ENCODE measurements at places on chromosomes 6 and 20. TPM values are rescaled to one million over a fixed set of nuclear protein-coding genes. Genes with fewer than 3 reads are reported as not detected.

- DNase-seq: no peak
Observed at GRCh38 chr6:68364271-68364805, 270.7 kb upstream of the ADGRB3 start.

DNA sequence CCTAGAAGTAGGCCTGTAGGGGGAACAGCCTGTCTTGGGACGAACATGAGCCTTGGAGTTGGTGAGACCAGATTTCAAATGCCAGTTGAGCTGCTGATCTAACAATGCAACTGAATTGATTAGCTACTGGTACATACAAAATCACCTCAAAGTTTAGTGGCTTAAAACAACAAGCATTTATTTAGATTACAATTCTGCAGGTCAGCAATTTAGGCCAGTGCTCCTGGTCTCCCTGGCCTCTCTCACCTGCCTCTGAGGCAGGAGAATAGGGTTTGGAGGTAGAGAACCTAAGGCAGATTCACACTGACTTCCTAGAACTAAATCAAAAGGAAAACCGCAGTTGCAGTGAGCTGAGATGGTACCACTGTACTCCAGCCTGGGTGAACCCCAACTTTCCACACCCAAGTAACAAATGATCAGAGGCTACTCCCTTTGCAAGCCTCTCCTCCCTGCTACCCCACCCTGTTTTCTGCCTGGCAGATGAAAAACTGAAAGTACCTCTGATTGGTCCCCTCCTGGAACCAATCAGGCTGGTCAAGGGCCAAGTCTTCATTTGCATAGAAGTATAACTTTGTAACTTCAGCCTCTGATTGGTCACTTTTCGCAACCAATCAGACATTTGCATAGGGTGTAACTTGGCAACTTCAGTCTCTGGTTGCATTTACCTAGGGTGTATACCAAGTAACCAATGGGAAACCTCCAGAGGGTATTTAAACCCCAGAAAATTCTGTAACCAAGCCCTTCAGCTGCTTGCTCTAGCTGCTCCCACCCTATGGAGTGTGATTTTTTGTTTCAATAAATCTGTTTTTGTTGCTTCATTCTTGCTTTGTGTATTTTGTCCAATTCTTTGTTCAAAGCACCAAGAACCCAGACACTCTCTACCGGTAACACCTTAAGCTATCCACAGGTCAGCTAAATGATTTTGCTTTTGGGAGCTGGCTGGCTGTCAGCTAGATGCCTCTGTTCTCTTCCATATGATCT, 8.1 kb upstream of the UBR2 start:
- DNase-seq: no peak

The ABHD16B gene
- total RNA-seq: 20.9 TPM

GRCh38 chr20:11838076-11838636, 79.5 kb upstream of the BTBD3 start:
- DNase-seq: no peak

DNA sequence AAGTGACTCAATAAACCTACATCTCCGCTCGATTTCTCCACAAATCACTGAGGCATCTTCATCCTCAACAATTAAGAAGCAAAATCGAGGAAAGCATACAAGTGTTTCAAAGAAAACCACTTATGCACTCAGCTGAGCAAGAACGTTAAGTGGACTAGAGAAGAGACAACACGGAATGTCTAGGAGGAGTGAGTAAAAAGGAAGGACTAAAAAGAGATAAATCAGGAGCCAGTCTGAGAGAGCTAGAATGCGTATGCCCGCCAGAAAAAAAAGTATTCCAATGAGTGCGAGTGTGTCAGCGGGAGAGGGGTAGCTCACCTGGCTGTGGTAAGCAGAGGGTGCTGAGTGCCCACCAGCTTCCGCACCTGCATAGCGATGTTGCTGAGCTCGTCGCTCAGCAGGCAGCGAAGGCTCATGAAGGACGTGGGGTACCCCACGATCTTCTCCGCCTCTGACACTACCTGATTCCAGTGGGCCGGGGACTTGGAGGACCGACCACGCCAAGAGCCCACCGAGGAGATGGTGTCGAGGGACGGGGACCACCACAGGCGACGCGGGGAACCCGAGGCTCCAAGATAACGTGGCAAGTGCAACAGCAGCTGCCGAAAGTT, 587 bp downstream of the PDSS2 start:
- peak; percentile 36 for DNase-seq

DNA sequence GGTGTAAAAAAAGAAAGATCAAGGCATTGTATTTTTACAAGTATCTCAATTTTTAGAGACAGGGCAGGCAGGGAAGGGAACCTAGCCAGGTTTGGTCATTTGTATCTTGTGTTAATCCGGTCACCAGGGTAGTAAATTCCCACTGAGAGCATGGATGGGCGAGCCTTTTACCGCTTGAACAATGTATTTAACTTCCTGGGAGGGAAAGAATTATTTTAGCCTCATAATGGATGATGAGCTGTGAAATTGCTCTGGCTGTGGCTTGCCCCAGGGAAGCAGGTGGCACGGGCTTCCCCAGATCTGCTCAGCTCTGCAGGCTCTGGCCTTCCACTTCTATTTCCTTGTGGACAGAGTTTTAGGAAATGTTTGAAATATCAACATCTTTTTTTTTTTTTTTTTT, 72.9 kb downstream of the TOX2 start:
- no peak for DNase-seq

DNA sequence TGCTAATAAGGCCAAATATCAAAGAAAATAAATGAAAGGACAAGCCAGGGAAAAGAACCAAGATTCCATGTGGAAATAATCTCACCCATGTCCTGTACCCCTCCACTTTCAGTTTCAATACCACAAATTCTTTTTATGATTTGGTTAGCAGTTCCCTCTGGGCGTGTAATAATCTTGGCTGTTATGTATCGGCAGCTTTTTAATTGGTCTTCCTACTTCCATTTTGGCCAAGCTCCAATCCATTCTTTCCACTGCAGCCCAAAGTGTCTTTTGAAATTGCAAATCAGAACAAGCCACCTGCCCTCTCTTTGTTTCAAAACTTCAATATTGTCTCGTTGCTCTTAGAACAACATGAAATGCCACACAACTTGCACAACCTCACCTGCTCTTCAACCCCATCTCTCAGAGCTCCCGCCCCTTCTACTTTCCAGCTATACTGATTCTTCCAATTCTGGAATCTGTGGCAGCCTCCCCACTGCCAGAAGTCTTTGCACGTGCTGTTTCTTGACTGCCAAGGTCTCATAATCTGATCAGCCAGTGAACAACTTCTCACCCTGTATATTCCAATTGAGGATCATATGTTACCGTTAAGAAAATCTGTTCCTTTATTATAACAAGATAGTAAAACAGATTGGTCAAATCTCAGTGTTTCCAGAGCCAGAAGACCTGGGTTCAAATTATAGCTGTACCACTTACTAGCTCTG, 354.5 kb downstream of the CBLN4 start:
- no peak for DNase-seq

The EYS gene
- total RNA-seq: 1.3 TPM
